A172 (cell line): ENCODE measurements at places on chromosomes 1 and 21. TPM values are rescaled to one million over a fixed set of nuclear protein-coding genes. Genes with fewer than 3 reads are reported as not detected.
A peak's percentile ranks its signal among the peaks of the same experiment; 100 is the strongest.

DNA sequence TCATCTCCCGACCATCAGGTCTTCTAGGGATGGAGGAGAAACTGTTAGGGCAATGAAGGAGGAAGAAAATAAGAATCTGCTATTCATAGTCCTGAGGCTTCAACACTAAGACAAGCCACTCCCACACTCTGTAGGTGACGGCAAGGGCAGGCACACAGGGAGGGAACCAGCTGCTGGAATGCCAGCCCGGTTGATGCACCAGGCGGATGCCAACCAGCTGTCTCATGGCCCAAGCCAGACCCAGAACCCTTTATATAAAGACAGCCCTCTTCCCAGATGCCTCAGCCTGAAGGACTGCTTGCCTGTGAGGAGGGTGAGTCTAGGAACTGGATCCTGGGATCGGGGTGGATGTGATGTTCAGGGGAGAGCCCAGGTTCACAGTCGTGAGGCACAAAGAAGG, at the start of gene KPRP:
Gene KPRP, plus strand, starts transcription at position 279 of the 400 bp plus-strand sequence. CDS start 1,564 bp downstream, outside the sequence.
- DNase-seq, result no peak

DNA sequence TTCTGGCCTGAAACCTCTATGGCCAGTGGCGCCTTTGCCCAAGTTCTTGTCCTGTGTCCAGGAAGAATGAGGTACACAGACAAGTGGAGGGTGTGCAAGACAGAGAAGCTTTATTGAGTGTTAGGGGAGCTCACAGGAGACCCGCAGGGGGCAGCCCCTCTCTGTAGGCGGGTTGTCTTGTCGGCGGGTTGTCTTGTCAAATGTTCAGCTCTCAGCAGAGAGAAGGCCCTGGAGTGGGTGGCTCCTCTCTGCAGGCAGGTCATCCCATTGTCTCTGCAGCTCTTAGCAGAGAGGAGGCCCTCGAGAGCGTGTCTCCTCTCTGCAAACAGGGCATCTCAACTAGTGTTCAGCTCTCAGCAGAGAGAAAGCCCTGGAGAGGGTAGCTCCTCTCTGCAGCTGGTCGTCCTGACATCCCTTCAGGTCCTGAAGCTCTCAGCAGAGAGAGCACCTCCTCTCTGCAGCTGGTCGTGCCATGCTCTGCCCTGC, 11.0 kb downstream of the COL6A2 start:
- DNase-seq, result no peak

GRCh38 chr1:5571438-5571837, 420.8 kb downstream of the NPHP4 start:
- no peak for DNase-seq

GRCh38 chr1:212987702-212988322, 27.9 kb downstream of the ANGEL2 start:
- DNase-seq, result peak; percentile 27

DNA sequence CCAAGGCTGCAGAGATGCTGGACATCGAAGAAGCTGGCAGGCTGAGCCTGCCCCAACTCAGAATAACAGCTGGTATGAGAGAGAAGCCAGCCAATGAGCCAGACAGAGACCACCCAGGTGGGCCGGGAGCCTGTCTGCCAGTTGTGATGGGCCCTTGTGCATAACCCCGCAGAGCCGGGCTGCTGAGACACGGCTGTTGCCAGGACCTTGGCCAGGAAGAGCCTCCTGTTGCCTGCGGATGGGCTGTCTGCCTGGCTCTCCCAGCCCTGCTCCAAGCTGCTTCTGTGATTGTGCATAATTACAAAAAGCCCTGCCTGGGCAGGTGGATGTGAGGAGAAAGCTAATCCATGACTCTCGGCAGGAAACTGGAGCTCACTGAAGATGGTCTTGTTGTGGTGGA, 126.5 kb downstream of the CAPN8 start:
- no peak for DNase-seq

DNA sequence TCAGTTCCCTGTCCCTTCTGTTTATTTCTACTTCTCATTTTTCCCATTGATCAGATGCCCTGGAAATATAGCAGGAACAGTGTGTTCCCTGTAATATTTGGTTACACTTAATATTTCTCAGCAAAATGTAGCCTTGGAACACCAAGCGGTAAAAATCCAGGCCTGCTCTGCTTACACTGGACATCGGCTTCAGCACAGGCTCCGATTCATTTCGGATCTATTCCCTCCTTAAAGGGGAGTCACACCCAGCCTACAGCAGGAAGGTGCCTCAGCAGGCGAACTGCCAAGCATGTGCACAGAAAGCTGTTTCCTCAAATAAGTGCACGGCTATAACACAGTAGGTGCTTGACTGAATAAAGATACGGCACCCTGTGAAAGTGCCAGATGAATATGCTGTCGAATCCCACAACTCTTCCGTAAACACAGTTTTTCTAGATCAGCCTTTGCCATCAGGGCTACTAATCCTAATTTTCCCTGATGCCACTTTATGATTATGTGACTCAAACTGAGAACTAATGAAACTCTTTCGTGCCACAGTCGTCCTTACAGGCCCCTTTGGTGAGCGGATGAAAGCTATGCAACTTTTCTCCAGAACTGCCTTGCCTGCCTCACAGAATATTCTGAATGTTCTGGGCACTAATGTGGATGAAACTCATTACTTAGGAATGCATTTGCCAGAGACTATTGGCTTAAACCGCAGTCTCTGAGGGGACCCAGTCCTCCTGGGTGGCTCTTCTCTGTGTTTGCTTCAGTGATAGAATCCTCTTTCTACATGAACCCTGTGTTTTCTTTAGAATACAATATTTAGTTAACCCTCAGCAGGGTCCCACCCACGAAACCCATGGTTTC, 275.5 kb upstream of the RUNX1 start:
- DNase-seq, result peak; percentile 85

Gene TCP10L
- not detected in 2 replicates for total RNA-seq

DNA sequence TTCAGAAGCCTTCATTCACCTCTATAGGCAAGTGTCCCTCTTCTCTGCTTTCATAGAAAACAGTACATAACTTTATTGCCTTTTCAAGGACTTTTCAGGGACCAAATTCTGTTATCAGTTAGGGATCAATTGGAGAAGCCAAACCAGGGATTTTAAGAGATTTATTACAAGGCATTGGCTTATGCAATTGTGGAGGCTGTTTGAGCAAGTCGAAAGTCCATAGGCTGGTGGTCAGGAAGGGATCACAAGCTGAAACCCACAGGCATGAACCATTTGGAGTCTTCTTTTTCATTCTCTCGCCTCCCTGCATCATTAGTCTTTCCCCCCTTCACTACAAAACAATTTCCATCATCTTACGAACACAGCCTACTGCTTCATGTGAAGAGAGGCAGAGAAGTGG, 34.8 kb upstream of the SYCP1 start:
- no peak for DNase-seq

DNA sequence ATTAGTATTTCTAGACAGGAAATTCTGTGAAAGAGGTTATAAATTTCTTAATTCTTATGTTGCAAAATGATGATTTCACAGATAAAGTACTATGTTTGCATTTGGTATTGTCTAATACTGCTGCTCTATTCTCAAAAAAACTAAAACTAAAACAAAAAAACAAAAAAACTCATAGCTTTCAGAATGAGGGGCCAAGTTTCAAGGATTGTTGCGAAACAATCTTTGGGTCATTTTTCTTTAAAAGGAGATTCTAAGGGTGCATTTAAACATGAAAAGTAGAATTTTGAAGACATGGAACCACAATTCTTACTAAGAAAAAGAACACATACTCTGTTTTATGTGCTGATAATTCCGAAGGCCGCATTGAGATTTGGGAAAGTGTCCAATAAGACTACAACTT, 645.1 kb downstream of the ADGRL2 start:
- no peak for DNase-seq

DNA sequence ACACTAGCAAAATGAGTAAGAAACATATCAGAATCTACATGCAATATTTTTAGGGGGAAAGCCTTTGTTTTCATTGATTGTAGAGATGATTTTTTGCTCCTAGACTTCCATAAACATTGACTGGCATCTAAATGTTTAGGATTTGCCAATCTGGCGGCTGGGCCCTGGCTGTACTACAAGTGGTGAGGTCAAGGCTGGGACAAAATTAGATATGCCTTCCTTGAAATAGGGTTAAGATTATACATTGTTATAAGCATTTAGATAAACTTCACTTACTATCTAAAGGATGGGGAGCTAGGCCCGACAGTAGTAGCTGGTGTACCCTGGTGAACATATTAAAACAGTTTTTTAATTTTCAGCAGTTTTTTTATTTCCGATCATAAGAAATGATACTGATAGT, 5.2 kb downstream of the NFIA start:
- no peak for DNase-seq

DNA sequence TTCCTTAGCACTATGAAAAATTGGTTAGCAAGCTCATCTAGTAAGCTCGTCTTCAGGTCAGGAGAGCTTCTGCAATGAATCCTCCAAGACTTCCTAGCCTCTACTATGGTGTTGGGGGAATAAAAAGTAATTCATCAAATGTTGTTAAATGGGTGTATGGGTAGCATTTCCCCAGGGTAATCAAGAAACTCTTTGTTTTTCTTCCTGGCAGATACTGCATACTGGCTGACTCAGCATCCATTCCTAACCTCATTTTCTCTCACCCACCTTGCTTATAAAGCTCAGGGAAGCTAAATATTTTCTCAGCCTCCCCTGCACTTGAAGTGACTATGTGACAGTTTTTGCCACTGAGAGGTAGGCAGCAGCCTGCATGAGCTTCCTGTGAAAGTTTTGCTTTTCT, 83.4 kb downstream of the MAB21L3 start:
- DNase-seq, result no peak

Gene SLC44A3
- 0.10 TPM in 1 of 2 replicates, not detected in the other for total RNA-seq

Gene IFNLR1
- not detected in 2 replicates for total RNA-seq

DNA sequence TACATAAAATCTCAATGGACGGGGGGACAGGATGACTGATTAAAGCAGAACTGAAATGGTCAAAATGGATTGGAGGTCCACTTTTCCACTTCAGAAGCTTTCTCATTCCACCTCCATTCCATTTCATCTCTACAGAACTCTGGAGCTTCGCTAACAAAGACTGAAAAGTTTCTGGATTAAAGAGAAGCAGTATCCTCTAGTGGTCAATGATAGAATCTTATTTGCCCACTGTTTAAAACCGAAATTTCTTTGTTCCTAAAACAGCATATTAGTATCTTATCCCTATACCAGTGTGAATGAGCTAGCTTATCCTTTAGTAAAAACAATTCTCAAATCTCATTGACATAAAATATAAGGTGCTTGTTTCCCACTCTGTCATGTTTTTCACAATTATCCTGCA, 890.6 kb downstream of the KCNT2 start:
- peak; percentile 30 for DNase-seq

DNA sequence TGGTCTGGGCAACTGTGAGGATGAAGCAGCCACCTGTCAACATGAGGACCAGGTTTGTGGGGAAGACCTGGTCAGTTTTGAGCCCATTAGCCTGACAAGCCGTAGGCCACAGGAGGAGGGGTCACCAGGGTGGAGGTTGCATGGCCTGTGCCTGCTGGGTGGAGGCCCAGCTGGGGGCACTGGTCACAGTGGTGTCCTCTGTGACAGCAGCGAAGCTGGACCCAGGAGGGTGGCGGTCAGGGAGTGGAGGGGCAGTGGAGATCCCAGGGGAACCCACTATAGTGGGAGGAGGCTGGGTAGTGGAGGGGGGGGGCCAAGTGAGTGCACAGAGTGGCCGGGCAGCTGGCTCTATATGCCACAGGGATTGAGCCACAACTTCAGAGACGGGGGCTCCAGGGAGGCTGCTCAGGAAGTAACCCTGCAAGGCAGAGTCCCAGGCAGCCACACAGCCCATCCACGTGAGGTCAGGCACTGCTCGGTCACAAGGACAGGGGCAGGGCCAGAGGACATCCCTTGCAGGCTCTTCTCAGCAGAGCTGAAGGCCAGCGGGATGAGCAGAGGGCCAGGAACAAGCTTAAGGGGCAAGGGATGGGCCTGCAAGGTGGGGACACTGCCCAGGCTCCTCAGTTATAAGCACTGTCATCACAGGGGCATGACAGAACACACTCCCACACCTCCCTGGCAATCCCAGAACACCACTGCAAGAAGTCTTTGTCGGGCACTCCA, 2.3 kb upstream of the C1orf35 start:
- no peak for DNase-seq

Gene MED8
- 76.1 and 80.9 TPM in 2 replicates for total RNA-seq

GRCh38 chr21:42775123-42775522, 104.2 kb downstream of the WDR4 start:
- no peak for DNase-seq
